Thoracic aorta (tissue), 2 donors: ENCODE measurements at places on chromosomes 4 and X. TPM values are rescaled to one million over a fixed set of nuclear protein-coding genes. Genes with fewer than 3 reads are reported as not detected.

- DNase-seq: no peak
Measured at GRCh38 chr4:40856277-40856839, 106.6 kb downstream of the NSUN7 start.

DNA sequence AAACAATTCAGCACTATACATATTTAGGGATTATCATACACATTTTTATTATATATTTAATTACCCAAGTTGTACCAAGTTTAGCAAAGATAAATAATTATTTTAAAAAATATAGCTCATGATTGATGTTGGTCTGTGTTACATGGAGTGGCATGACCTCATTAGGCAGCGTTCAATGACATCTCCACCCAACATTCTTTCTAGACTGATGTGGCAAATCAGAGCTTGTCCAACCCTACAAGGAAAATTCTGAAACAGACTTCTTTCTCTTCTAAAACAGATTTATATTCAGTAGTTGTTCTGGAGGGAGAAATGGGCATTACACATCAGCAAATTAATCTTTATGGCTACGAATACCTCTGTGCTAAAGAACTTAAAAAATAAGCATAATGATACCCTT, 189.7 kb downstream of the PDGFC start:
- DNase-seq: no peak

DNA sequence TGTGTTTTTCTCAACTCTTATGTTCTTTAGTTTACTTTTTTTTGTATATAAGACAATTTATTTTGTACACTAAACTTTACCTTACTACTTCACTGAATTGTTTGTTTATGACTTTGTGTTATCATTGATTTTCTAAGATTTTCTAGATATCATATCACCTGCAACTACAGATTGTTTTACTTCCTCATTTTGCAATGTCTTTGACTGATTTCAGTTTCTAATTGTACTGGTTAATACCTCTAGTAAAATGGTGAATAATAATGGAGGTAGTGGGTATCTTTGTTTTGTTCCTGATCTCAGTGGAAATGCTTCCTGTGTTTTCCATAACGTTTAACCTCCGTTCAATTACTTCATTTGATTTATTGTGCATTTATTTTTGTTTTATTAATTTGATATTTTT, 490.2 kb downstream of the TLL1 start:
- DNase-seq: no peak

- no peak for DNase-seq
Measured at GRCh38 chr4:175562542-175562941, 249.5 kb downstream of the GPM6A start.

DNA sequence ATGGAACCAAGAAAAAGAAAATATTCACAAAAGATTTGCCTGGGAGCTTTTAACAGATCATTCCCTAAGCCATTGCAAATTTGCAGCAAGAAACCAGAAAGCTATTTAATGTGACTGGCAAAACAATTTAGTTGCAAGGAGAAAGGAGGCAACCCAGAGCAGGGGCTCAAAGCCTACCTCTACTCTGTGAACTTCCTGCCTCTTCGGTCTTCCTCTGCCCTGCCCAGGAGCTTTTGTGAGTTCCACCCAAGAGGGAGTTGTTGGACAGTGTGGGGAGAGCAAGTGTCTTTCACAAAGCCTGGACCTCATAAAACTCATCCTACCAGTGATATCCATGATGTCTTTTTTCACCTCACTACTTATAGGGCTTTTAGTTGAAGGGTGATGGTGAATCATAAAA, 107.4 kb downstream of the AFF1 start:
- no peak for DNase-seq

The PASD1 gene
- total RNA-seq: not detected

DNA sequence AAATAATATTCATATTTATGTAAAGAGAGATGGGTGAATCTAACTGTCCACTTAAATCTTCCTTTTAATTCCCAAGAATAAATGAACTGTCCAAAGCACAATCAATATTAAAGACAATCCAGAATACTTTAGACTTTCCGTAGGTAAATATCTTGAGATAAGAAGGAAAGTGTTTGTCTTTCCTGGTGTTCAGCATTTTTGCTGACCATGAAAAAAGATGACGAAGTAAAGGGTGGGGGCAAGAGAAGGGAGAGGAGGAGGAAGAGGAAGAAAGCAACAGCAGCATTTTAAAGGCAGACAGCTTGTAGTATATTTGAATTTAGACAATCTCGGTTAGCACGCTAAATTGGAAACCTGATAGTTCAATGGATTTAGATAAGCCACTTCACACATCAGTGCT, 498.2 kb downstream of the KCNIP4 start:
- DNase-seq: no peak

DNA sequence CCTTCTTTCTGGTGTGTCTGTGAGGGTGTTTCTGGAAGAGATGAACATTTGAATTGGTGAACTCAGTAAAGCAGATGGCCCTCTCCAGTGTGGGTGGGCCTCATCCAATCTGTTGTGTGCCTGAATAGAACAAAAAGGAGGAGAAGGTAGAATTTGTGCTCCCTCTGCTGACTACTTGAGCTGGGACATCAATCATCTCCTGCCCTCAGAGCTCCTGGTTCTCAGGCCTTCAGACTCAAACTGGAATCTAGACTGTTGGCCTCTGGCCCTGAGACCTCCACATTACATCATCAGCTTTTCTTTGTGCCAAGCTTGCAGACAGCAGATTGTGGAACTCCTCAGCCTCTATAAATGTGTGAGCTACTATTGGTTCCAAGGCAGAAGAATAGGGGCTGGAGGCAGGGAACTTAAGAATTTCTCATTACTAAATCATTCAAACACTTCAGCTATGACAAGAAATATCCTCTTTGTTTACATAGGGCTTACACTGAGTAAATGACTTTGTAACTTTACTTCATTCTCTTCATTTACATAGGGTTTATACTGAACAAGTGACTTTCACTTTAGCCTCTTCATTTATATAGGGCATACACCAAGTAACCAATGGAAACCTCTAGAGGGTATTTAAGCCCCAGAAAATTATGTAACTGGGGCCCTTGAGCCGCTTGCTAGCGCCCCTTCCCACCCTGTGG, 86.9 kb upstream of the NWD2 start:
- DNase-seq: no peak

DNA sequence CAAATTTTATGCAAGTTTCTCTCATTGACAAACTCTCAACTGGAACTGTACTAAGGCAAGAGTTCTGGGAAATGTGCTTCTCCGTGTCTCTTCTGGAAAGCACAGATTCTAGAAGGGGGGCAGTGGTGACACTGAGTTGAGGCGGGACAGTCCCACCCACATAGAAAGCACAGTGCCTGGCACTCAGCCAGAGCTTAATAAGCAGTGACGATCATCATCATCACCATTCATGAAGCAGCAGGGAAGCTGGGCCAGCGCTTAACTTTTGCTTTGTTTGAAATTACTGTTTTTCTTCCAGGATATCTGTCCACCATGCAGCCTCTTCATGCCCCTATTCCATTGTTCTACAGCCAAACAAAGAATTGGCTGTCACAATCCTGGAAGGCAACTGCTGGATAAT, 60.3 kb downstream of the BEND2 start:
- no peak for DNase-seq

DNA sequence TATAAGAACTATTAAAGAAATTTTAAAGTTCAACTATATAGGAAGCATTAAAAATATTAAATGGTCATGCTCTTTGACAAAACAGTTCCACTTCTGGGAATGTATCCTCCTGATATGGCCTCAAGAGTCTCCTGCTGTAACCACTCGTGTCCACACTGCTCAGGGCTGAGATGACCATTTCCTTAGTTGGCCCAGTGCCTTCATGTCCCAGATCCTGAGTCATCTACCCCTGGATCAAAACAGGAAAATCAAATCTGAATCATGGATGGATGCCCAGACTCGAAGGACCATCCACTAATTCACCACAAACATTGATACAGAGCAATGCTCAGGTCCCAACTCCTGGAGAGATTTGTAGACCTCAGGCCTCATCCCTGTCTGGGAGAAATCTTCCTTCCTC, 44.7 kb downstream of the GPRASP3 start:
- DNase-seq: no peak
